ENCODE measurements at places on chromosomes 16 and 17.

- no peak for DNase-seq
Observed at GRCh38 chr17:75209061-75209460, 3.6 kb downstream of the NUP85 start.

DNA sequence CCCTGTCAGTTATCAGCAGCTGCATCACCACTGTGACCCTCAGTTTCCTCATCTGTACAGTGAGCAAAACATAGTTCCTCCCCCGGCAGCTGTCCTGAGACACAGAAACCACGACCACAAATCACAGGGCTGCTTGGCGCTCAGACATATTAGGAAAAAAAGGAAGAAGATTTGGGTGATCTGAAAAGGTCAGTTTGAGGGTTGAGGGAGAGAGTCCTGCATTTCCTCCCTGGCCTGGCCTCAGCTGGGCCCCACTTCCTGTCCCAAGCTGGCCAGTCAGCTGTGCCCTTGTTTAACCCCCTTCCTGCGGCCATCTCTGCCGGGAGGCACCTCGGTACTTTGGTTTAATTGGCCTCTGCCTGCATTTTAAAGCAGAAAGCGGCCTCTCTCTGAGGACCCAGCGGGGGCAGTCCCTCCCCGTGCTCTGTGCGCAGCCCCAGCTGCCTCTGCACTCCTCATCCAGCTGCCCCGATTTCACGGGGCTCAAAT lies 24.0 kb upstream of the CIBAR2 start:
- DNase-seq = no peak

DNA sequence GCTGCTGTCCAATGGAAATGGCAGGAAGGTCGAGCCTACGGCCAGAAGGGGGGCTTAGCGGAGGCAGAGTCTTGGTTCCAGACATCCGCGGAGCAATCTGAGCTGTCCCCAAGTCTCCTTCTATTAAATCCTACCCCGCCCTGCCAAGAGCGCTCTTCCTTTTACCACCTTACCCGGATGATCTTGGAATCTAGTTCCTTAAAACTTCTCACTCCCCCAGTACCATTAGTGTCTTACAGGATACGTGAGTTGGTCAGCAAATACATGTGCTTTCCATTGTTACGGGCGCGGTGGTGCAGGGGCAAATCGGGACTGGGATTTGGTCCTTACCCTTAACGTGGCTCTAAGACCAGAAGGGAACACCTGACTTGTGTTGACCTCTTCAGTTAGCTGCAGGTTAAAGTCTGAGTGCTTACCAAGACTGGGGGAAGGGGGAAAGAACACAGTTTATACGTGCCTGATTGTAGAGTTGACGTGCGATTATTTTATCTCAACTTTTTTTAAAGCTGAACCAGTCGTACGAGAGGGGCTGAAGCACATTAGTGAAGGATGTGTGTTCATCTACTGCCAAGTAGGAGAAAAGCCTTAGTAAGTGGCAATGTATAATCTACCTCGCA lies 495 bp downstream of the TXNDC17 start:
- no peak for DNase-seq

DNA sequence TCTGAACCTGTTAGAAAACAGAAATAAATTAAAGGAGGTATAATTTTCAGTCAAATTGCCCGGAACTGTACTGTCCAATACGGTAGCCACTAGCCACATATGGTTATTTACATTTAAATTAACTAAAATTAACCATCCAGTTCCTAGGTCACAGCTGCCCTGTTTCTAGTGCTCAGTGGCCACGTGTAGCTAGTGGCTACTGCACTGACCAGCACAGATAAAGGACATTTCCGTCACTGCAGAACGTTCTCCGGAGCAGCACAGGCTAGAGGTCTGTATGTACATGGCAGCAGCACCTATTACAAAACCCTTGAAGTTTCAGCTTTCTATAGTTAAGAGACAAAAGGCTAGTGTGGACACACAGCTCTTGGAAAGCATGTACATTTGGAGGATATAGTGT lies 33.7 kb downstream of the CPSF4L start:
- DNase-seq = no peak

GRCh38 chr16:85983064-85983463 lies 84.1 kb downstream of the IRF8 start:
- DNase-seq = no peak

GRCh38 chr17:82884970-82885353 lies 45.1 kb upstream of the ZNF750 start:
- DNase-seq = no peak

DNA sequence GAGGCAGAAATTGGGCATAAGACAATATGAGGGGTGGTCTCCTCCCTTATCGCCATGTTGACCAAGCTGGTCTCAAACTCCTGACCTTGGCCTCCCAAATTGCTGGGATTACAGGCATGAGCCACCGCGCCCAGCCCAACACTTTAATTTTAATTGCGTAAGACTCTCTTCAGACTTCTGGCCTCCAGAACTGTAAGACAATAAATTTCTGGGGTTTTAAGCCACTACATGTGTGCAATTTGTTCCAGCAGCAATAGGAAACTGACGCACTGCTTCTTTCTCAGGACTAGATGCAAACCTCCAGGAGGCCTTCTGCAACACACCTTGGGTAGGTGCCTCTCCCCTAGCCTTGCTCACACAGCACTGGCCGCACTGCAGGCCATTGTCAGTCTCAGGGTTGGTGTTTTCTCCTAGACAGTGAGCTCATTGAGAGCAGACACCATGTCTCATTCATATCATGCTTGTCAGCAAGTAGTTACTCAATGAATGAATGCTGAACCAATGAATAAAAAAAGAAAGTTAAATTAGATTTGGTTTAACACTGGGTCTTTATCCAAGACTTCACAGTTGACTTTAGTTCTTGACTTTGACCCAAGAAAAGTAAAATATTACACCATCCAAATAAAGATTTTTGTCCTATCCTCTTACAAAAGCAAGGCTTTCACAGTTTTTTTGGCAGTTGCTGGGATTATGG lies 5.5 kb upstream of the ACSF2 start:
- peak; percentile 42 for DNase-seq

All from GM04504 (cell line).